ENCODE measurements at places on chromosomes 2 and 18.

- DNase-seq, result no peak
Observed at GRCh38 chr2:143742581-143742980, 613.4 kb downstream of the ARHGAP15 start.

GRCh38 chr2:135845997-135846396, 9.0 kb upstream of the LCT start:
- DNase-seq, result no peak

- DNase-seq, result no peak
Observed at GRCh38 chr2:19744456-19745199, 157.2 kb downstream of the TTC32 start.

DNA sequence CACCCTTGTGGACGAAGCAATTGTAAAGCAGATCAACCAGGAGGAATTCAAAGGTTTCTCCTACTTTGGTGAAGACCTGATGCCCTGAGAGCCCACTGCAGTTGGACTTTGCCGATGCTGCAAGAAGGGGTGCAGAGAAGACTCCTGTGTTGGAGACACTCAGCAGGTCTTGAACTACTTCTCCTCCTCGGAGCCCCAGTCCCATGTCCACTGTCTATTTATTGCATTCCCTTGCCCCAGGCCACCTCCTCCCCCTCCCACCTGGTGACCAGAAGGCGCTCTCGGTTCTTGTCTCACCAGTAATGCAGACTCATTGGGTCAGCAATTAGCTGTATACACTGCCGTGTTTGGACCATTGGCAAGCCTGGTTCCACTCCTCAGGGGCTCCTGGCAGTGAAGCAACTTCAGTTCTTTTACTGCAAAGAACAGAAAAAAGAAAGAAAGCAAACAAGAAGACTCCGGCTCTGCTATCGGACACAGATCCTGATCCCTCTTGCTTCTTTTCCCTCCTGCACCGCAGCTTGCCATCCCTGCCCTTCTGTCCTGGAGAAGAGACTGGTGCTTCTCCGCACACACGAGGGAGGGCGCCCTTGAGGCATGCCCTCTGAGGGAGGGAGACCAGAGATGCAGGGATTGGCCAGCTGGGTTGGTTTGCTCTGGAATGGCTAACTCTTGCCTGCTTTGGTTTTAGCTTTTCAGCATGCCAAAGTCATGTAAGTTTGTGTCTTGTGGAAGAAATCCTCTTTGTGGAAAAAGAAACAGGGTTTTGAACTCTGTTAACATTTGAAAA, 112.2 kb upstream of the EPAS1 start:
- DNase-seq, result no peak

- DNase-seq, result no peak
Observed at GRCh38 chr18:12449051-12449785, 41.5 kb downstream of the PRELID3A start.

GRCh38 chr2:166518634-166519390, 24.8 kb upstream of the SCN7A start:
- DNase-seq, result no peak

DNA sequence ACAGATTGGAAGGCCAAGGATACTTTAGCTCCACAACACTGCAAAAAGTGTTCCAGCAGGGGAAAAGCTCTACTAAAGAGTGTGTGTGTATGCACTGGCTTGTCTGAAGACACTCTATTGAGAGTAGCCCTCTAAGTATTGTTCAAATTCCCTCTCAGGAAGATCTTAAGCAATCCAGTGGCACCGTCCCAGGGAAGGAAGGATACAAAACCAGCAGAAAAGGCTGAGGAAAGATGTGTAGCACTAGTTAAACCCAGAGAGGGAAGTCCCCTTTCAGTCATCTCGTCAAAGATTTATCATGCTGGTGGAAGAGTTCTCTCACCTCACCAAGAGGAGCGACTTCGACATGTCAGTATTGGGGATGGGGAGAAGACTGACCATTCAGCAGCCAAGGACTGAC, 50.5 kb downstream of the DHRS9 start:
- no peak for DNase-seq

DNA sequence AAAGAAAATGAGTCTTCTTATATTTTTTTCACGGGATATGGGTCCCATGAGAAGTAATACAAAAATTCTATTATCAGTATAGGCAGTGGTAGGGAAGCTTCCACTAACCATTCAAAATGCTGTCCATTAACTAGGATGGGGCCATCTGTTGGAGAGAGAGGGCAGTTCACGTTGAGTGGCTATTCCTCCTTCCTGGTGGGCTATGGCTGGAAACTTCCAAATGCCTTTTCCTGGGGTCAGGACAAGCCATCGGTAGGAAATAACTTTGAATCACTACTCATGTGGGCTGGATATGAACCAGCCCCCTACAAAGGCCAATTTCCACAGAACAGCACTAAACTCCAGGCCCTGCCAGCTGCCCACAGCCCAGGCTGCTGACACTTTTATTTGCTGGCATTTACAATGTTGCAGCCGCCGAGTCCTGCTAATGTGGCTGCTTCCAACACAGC, 156.1 kb upstream of the HNRNPA3 start:
- DNase-seq, result no peak

All from astrocyte (in vitro differentiated cells and primary cell).